ENCODE measurements at places on chromosomes 5 and 9.

- peak; percentile 29 for DNase-seq
Measured at GRCh38 chr5:124527220-124527991, 219.0 kb downstream of the ZNF608 start.

GRCh38 chr5:159345336-159345735 lies 15.0 kb upstream of the IL12B start:
- no peak for DNase-seq

- peak; percentile 69 for DNase-seq
Measured at GRCh38 chr5:32785611-32786254, 74.6 kb downstream of the NPR3 start.

DNA sequence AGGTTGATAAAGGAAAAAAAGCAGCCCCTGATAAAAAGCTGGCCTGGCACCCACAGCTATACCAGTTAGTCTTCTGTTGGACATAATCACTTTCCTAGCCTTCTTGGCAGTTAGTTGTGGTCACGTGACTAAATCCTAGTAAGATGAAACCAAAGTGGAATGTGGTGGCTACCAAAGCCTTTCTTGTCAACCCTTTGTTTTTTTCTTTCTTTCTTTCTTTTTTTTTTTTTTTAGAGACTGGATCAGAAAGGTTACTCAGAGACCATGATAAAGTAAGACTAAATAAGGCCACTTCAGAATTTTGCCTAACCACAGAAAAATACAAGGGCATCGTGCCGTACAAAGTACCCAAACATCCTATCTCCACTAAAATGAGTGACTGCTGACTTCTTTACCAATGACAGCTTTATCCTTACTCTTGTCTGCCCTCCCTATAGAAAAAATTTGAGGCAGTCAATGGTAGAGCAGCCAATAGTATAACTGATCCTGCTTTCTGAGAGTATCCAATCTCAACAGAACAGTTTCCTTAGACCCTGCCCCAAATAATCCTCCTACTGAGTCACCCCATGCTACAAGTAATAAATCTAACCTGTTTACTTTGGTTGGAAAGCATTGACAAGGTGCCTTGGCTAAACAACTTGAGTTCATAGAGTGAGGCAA lies 14.2 kb upstream of the KIF27 start:
- peak; percentile 63 for DNase-seq

GRCh38 chr9:132631280-132631679 lies 38.5 kb downstream of the DDX31 start:
- DNase-seq, result peak; percentile 94

- peak; percentile 51 for DNase-seq
Measured at GRCh38 chr5:6712142-6712576, 1.1 kb upstream of the TENT4A start.

DNA sequence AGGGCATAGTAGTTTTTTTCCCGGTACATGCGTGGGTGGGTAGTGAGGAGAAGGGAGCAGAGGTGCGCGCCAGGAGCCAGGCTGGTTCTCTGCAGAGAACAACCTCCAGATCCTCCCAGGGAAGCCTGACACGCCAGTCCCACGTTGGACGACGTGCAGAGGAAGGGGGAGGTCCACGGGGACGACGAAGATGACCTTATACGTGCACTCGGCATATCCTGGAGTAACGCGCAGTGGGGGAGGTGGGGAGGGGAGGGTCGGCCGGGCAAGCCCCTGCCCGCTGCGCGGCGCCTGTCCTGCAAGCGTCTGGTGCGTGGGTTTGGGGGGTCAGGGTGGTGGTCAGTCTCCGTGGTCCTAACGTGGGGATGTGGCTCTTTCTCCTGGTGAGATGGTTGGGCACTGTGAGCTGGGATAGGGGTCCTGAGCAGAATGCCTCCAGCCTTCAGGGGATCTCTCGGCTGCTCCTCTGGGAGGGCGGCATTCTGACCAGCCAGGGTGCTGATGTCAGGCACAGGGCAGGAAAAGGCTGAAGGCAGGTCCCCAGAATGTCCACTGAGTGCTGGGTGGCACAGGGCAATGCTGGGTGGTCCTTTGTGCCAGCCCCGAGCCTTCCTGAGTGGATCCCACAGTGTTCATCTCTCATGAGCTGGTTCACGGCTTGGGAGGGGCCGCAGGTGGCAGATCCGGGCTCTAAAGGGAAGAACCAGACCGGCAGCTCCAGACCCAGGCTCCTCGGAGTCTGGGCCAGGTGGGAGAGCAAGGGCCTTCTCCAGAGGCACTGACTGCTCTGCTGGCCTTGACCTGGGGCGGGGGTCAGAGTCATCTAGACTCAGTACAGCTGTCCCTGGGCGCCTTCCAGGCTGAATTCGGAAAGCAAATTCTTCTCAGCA lies 10.5 kb upstream of the SCGB3A1 start:
- no peak for DNase-seq

GRCh38 chr5:155189981-155190380 lies 176.4 kb downstream of the KIF4B start:
- DNase-seq, result peak; percentile 73

GRCh38 chr9:109497226-109498153 lies 617 bp downstream of the PTPN3 start:
- peak; percentile 77 for DNase-seq

- no peak for DNase-seq
Measured at GRCh38 chr5:40681363-40682153, 1.8 kb downstream of the PTGER4 start.

DNA sequence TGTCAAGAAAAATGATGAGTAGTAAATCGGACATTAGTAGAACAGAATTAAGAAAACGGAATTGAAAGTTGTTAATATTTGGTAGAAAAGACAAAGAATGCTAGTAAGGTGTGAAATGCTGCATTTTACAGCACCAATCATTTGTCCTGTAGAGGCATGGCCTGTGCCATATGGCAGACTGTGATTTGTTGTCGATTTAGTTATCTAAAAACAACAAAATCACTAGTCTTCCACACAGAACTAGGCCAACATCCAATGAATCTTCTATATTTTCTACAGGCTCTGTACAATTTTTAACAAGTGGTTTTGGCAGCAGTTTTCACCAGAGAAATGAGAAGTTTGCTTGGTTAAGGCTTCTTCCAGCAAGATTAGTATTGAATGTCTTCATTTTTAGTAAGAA lies 10.4 kb downstream of the HNRNPK start:
- DNase-seq, result no peak

DNA sequence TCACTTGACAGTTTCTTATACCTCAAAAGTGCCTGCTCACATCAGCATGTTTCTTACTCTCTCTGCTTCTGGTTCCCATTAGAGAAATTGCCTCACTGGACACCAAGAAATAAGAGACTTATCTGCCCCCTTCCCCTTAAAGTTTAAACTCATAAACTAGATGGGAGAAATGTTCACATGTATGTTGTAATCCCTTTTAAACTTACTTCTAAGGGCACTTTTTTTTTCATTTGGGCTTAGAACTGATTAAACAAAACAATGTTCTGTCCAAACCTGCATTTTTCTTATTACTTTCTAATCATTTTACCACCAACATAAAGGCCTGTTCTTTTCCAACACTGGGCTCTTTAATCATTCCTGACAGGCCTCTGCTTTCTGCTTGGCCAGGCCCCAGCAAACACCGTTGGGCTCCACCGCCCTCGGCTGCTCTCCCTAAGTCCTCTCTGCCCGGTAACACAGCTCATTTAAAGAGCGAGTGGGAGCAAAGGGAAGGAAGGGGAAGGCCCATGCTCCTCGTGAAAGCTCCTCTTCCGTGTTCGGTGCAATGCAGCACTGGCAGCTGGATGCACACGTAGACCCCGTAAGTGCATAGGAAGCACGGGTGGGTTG lies 53.4 kb downstream of the ROR2 start:
- peak; percentile 36 for DNase-seq

GRCh38 chr5:137119321-137119720 lies 379.8 kb downstream of the SPOCK1 start:
- DNase-seq, result no peak

GRCh38 chr5:150069672-150070627 lies 16.4 kb downstream of the CSF1R start:
- no peak for DNase-seq

DNA sequence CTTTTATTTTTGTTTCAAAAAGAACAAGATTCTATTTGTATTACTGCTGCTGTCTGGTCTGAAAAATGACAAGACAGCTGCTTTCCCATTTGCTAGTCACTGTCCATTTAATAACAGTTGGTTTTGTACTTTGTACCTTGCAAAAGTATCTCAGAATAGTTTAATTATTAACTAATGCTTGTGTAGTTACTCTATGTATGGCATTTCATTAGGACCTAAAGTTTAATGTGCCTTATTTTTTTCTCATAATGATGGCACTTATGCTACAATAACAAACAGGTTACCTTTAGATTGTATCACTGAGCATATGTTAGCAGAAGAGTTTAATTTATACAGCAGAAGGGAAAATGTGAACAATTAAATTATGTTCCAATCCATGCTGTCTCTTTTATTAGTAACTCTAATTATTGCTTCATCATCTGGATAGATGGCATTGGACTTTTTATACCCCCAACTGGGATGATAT lies 134.2 kb downstream of the CDH10 start:
- no peak for DNase-seq

GRCh38 chr5:148861088-148861487 lies 34.7 kb downstream of the ADRB2 start:
- no peak for DNase-seq

GRCh38 chr9:21597284-21597683 lies 115.2 kb upstream of the IFNE start:
- DNase-seq, result no peak

GRCh38 chr5:14184082-14184481 lies 40.9 kb downstream of the TRIO start:
- DNase-seq, result no peak

DNA sequence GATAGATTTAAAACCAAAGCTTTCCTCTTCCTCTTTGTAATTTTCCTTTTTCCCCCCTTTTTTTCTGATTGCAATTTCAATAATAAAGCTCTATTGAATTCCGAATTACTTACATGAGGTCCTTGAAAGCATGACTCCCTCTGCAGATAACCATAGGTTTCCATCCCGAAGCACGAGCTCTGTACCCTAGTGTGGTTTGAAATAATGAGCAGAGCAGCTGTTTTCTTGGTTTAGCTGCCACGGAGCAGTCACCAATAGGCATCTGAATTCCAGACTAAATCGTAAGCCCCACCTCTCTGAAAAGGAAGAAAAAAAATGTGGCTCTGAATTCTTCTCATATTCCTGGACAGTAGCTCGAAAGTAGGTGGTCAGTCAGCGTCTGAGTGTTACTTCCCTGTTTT lies 18.5 kb upstream of the GNE start:
- peak; percentile 37 for DNase-seq

DNA sequence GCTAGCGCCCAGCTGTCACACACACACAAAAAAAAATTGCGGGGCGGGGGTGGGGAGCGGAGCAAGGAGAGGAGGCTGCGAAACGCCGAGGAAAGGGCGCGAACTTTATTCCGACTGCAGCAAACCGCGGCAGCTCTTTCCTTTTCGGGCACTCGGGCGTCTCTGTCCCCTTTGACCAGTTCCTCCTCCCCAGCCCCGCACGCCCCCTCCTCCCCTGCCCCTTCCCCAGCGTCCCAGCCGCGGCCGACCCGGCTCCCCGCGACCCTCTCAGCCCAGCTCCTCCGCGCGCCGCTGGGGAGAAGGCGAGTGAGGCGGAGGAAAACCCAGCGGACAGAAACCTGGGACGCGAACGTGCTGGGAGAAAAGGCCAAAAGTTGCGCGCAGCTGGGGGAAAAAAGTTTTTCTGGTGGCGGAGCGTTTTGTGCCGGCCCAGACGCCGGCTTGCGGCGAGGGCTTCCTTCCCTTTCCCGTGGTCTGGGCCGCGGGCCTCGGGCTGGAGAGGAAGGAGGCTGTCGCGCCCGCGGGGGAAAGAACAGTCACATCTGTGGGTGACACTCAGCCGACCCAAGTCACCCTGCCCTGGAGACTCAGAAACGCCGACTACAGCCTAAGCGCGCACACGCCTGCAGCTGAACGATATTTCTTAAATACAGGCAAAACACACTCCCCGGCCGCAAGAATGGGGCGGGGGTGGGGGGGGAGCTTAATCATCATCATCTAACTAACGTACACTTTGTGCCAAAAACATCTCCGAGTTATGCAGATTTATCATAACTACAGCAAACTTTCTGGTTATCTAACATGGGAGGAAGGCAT lies 1.1 kb upstream of the BNC2 start:
- DNase-seq, result peak; percentile 47

DNA sequence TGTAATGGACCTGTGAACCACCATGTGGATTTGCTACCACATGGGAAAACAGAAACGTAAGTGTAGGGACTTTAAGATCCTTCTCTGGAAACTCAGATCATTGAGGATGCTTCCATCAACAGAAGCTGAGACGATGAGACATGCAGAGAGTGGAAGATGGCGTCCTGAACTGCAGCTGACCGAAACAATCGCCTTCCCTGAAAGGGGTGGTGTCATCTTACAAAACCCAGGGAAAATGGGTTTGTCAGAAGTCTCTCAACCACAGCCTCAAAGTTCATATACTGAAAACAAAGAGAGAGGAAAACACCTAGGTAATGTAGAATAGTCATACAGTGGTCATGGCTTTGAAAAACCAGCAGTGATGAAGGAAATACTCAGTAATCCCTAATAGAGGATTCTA lies 6.6 kb upstream of the PTPN3 start:
- peak; percentile 46 for DNase-seq

GRCh38 chr5:147560718-147561331 lies 51.0 kb upstream of the DPYSL3 start:
- DNase-seq, result no peak

- no peak for DNase-seq
Measured at GRCh38 chr5:178535299-178536175, 54.7 kb downstream of the COL23A1 start.

GRCh38 chr5:36721664-36722235 lies 115.3 kb downstream of the SLC1A3 start:
- DNase-seq, result no peak

DNA sequence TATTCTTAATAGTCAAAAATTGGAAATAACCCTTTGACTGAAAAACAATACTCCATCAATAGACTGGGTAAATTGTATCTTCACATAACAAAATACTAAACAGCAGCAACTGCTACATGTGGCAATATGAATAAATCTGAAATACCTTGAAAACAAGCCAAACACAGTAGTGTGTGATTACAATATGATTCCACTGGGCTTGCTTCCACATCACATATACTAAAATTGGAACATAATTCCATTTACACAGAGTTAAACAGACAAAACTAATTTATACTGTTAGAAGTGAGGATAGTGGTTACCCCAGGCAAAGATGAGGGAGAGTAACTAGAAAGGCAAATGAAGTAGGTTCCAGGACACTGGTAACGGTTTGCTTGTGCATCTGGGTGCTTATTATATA lies 20.4 kb downstream of the FNIP1 start:
- DNase-seq, result no peak

GRCh38 chr9:5186416-5187169 lies 1.2 kb upstream of the INSL6 start:
- peak; percentile 55 for DNase-seq

DNA sequence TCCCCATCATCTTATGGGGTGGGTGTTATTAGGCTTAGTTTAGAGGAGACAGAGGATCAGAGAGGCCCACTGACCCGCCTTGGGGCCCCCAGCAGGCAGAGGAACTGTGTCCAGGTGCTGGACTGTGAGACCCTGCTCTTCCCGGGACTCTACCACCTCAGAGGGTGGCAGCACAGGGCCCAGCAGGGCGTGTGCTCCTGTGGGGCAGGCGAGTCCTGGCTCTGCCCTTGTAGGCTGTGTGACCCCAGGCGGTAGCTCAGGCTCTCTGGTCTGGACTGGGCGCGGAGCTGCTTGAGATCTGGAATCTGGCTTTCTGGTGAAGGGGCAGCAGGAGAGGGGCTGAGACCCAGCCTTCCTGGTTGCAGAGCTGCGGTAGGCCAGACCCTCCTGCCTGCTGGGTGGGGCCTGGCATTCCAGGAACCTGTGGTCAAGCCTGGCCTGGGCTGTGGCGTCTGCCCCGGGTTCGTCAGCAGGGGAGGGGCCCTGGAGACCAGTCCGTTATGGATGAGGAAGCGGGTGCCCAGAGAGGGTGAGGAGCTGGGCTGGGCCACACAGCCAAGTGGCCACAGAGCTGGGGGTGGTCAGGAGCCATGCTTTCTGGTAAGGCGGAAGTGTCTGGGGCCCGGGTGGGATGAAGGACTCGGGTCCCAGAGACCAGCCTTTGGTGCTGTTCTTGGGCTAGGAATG lies 46.5 kb downstream of the RXRA start:
- DNase-seq, result no peak
